Stimulated activated CD8-positive, alpha-beta memory T cell treated with anti-CD3 and anti-CD28 coated beads, Interleukin-2, amount 100 ng/mL, for 48 hours (primary cell): ENCODE measurements at places on chromosomes 12 and 14.

DNA sequence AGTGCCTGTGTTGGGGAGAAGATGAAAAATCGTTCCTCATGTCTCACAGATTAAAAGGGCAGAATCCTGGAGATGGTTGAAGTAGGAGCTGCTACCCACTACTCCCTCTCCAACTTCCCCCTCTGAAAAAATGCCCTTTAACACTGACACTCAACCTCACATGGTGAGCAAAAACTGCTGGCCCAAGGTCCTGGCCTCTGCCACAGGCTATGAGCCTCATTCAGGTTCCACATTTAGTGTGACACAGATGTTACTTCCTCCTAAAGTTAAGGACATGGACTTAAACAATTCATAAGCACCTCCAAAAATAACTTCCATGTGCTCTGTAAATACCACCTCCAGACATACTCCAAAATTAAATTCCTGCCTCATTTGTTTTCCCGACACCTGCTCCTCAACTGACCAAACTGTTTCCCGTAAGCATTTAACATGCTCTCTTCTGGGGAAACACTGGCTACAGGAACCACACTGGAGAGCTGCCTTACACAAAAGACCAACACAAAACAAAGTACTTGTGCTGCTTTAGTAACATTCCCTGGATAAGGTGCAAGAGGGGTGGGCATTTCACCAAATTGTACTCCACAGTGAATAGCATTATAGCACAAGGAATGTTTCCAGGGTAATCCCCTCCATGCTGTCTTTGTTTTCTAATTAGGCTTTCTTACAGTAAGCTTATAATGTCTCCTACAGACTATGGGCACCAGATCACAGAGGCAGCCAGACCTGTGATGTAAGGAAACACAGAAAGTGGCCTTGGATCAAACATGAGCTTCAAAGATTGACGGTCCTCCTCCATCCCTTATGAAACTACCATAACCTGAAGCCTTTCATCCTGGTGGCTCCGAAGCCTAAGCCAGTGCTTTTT lies 57.0 kb downstream of the PHLDA1 start:
- no peak for DNase-seq

GRCh38 chr12:89064151-89064550 lies 288.1 kb downstream of the DUSP6 start:
- no peak for DNase-seq

- DNase-seq: no peak
Observed at GRCh38 chr12:89468648-89469326, 55.8 kb downstream of the GALNT4 start.

- no peak for DNase-seq
Observed at GRCh38 chr14:61132894-61133293, 148.2 kb downstream of the TMEM30B start.

GRCh38 chr14:64515053-64515452 lies 10.5 kb downstream of the ZBTB1 start:
- DNase-seq: no peak

DNA sequence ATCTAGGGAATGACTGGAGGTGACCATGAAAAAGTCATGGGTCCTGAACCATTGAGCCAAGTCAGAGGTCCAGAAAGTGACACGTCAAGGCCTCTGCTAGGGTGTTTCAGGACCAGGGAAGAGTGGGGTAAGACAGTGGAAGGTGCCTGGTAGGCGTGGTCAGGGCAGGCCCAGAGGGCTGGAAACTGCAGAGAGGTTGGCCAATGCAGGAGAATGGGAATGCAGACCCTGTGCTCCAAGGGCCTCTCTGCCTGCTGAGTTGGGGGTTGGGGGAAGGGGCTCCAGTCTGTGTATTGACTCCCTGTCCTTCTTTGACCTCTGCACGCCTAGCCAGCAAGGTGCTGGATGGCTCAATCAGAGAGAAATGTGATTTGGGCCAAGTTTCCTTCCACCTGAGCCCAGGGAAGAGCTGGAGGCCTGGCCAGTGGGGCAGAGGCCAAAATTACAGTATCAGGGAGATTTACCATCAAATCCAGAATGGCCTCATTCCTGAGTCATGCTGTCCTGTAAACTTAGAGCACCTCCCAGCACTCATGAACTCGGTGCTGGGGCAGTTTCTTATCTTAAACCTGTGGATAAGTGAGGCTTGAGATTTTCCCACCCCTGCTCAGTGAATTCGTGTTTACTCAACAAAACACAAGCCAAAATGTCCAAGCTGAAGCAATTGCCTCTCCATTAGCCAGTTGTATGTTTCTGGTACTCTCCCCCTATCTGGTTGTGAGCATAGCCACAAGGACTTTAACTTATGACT lies 24.4 kb downstream of the IRF2BPL start:
- DNase-seq: no peak

DNA sequence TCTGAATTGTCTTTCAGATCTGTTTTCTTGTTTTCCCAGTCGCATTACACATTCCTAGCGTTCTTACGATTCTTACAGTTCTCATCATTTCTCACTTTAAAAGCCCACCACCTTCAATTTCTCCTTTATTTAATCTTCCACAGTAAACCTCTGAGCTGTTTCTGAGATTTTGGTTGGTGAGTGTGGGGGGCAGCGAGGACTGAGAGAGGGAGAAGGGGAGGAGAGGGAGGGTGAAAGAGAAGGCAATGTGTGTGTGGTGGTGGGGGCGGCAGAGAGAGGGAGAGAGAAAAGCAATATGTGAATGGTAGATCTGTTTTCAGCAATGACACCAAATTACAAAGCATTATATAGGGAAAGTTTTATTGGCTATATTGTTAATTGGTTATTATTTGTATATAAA lies 282.6 kb downstream of the SOX5 start:
- no peak for DNase-seq

DNA sequence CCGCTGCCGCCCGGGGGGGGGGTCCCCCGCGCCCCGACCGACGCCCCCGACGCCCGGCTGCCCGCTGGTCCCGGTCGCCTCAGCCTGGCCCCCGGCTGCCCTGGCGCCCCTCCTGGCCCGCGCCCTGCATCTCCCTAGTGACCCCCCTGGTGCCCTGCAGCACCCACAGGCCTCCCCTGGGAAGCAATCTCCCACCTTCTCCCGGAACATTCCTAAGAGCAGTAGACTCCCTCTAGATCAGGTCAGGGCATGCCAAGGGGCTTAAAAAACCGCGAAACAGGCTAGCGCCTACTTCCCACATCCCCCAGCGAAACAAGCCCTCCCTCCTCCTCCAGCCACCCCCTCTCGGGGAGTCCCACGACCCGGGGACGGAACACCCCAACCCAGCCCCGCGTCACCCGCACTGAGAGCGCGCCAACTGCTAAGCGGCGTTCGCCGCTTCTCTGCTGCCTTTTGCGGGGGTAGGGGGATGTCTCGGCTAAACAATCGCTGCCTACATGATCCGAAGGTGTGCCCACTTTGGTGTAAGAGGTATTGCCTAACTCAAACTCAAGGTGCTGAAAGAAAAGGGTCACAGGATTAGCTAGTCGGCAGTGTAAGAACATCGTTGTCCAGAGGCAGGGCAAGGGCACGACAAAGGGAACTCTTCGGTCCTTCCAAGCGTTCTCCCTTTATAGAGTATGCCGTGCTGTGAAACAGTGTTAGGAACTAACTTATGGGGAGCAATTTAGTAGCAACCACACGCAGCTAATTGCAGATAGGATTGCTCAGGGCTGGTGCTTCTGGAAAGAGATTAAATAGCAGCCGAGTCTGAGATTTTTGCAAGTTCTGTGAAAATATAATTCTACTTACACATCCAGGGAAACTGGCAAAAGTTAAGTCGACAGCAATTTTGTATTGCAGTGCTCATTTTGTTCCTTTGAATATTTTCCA lies 619 bp upstream of the NTN4 start:
- peak; percentile 7 for DNase-seq

- DNase-seq: no peak
Observed at GRCh38 chr12:62720661-62721330, 214.2 kb downstream of the PPM1H start.

GRCh38 chr12:91695964-91696363 lies 449.7 kb downstream of the BTG1 start:
- DNase-seq: no peak

DNA sequence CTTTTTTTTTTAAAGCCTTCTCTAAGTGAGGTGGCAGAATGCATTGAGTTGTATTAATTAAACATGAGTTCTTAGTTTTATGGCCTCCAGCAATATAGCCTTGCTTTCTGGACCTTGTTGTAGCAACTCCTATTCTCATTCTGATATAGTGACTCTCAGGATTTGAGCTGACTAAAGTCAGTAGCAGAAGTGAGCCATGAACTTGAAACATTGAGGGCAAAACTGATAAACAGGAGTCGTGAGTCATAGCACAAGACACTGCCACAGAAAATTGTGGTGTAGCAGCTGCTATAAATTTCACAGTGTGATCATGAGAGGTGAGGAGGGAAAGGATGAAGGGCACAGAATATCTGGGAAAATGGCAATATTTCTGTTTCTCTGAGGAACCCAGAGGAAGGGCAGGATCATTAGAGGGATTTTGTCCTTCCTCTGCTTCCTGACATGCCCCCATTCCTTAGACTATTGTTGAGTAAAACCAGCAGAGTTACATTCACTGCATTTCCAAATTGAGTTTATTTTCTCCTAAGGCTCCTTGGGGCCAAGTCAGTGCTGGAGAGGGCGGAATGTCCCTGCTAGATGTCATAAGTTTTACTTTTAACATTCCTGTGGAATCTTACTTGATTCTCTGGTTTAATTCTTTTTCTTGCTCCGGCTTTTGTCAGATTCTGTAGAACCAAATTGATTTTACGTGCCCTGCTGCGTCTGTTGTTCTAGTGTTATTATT lies 7.5 kb downstream of the KLRG1 start:
- no peak for DNase-seq

- DNase-seq: no peak
Observed at GRCh38 chr14:101707068-101707842, 54.3 kb upstream of the PPP2R5C start.

GRCh38 chr12:55024575-55024974 lies 4.8 kb downstream of the NEUROD4 start:
- DNase-seq: no peak

- DNase-seq: no peak
Observed at GRCh38 chr12:15206338-15206737, 14.9 kb downstream of the RERG start.

DNA sequence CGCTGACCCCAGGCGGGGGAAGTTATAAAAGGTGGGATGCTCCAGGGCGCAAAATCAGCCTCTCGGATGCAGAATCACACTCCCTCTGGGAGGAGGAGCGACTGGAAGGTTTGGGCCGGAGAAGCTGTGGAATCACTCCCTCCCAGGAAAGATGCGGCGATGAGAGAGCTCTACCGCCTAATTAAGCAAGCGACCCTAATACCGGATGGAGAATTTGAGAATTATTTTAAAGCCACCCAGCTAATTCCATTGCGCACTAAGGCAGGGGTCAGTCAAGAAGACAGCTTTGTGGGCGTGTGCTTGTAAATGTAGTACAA lies 1.9 kb downstream of the COL2A1 start:
- DNase-seq: no peak
